ENCODE measurements at places on chromosomes 5 and 9.

GRCh38 chr9:131349522-131349880, 44.4 kb upstream of the PRRC2B start:
- DNase-seq, result no peak

- no peak for DNase-seq
Measured at GRCh38 chr9:115300116-115300515, 182.2 kb upstream of the TNC start.

DNA sequence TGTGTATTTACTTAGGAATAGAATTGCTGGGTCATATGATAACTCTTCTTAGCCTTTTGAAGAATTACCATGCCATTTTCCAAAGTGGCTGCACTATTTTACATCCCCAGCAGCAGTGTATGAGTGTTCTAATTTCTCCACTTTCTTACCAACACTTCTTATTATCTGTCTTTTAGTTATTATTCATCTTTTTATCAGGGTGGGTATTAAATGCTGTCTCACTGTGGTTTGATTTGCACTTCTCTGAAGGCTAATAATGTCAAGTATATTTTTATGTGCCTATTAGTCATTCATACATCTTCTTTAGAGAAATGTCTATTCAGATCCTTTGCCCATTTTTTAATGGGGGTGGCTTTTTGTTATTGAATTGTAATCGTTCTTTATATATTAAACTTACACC, 36.8 kb downstream of the SLC1A3 start:
- DNase-seq, result no peak

DNA sequence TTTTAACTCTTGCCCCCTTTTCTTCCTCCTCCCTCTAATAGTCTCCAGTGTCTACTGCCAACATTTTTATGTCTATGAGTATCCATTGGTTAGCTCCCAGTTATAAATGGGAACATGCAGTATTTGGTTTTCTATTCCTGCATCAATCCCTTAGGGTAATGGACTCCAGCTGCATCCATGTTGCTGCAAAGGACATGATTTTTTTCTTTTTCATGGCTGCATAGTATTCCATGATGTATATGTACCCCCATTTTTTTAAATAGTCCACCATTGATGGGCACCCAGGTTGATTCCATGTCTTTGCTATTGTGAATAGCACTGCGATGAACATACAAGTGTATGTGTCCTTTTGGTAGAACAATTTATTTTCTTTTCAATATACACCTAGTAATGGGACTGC, 993.7 kb downstream of the EFNA5 start:
- DNase-seq, result no peak

GRCh38 chr5:78273436-78273835, 21.1 kb downstream of the AP3B1 start:
- no peak for DNase-seq

- DNase-seq, result peak; percentile 15
Measured at GRCh38 chr9:115006660-115007059, 76.3 kb upstream of the TNFSF8 start.

DNA sequence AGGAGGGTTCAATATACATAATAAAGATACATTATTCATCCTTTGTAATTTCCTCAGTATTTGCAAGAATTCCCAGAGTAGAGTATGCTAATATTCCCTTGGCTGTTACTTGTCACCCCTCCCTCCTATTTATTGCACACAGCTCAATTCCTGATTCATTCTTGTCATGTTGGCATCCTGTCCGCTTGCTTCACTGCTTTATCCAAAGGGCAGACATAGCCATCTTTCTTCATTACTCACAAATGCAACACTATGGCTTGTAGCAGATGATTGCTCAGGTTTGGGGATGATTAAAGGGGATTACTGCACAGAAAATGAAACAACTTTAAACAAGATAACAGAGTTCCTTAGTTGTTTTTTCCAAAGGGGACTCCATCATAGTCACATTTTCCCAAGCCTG, 1.2 kb upstream of the IL33 start:
- no peak for DNase-seq

DNA sequence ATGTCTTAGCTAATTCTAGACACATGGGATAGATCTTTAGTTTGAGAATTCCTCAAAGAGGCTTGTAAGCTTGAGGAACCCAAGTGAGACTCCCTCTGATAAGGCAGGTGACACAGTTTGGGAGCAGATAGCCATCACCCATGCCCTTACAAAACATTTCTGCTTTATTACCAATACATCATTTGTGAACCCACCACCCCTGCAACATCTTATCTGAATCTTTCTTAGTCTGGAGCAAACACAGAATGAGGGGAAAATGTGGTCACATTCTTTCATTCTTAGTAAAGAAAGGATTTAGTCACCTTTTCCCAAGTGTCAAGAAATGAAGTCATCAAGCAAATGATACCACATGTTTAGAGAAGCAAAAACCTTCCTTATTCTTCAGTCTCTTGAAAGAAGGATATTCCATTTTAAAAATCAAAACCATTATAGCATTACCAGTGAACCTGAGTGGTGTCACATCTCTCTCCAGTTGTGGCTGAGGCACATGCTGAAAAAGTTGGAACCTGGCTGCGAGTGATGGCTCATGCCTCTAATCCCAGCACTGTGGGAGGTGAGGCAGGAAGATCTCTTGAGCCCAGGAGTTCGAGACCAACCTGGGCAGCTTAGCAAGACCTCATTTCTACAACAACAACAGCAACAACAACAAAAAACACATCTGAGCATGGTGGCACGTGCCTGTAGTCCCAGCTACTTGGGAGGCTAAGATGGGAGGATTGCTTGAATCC, 65.9 kb downstream of the PRKACG start:
- no peak for DNase-seq

GRCh38 chr5:137668637-137669036, 67.3 kb downstream of the KLHL3 start:
- DNase-seq, result no peak

GRCh38 chr5:7638456-7638855, 212.5 kb downstream of the CFAP90 start:
- DNase-seq, result no peak

DNA sequence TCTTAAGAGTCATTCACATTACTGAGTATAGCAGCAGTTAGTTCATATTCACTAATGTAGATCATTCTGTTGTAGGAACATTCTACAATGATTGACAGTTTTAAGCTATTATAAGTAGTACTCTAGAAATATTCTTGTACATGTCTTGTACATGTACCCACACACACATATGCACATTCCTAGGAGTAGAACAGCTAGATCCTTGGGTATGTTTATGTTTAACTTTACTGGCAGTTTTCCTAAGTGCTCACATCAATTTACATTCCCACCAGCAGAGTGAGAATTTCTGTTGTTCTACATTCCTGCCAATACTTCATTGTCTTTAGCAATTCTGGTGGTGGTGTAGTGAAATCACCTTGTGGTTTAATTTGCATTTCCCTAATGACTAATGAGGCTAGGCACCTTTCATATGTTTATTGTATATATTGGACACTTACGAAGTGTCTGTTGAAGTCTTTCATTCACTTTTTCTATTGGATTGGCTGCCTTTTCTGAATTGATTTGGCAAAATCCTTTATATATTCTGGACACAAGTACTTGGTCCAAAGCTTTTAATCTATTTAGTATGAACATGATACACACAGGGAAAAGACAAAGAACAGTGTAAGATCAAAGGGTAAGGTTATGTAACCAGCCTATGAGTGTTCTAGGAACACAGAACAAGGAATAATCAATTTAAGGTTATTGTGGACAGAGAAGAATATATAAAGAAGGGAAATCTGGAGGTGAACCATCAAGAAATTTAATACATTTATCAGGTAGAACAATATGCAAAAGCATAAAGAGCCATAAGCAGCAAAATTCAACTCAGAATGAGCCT, 95.6 kb downstream of the MLLT3 start:
- peak; percentile 4 for DNase-seq

DNA sequence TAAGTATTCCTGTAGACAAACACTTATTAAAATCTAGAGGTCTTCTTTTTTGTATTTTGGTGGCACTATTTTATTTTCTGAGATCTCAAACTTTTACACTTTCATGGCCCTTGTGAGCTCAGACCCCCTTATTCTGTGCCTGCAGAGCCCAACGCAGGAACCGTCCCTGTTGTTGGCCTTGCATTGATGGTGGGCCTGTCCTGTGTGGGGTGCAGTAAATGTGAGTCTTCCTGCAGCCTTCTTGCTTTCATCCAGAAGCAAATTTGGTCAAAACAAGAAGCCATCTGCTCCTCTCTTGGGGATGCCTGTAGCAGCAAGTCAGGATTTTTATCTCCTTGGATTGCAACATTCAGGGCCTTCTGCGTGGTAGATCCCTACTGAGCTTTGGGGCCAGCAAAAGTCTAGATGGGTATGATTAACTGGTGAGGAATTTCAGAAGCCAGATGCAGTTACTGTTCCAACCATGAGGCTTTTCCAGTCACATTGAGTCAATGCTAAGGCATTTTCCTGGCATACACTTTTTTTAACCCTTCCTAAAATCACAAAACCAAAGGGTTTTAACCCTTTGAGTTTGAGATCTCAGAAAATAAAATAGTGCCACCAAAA, 31.7 kb downstream of the BASP1 start:
- DNase-seq, result peak; percentile 94

DNA sequence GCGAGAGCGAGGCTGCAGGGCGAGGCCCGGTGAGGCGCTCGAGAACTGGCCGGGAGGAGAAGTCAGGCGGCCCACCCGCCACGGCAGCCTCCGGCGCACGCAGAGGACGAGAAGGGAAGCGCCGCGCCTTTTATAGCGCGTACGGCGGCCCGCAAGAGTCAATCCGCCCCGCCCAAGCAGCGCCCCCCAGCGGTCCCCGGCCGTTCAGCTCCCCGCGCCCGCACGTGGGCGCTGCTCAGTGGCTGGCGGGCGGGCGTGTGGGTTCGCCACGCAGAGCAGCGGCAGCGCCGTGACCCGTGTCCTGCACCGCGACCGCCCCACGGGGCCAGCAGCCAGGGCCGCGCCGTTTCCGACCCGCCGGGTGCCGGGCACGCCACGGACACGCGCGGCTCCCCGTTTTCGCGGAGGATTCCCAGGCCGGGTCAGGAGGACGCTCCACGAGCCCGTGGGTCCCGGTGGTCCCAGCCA, 14.6 kb downstream of the LCN10 start:
- DNase-seq, result peak; percentile 78

DNA sequence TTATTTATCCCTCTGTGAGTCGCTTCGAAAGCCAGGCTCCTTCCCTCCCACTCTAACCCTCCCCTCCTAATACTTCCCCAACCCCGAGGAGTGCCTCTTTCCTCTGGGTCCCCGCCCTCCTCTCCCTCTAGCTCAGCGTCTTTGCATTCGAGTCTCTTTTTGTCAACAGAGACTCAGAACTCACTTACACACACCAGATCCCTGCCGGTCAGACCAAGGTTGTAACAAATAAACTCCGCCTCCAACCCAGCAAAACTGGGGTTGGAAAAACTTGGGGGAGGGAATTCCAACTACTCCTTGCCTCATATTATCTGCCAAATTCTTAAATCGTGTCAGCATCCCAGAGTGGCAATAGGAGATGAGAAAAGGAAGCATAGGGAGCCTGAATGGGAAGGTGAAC, at the start of gene HTR1A:
Gene HTR1A, minus strand, starts transcription at position 167 of the 400 bp plus-strand sequence. CDS start 726 bp downstream, outside the sequence.
- no peak for DNase-seq

DNA sequence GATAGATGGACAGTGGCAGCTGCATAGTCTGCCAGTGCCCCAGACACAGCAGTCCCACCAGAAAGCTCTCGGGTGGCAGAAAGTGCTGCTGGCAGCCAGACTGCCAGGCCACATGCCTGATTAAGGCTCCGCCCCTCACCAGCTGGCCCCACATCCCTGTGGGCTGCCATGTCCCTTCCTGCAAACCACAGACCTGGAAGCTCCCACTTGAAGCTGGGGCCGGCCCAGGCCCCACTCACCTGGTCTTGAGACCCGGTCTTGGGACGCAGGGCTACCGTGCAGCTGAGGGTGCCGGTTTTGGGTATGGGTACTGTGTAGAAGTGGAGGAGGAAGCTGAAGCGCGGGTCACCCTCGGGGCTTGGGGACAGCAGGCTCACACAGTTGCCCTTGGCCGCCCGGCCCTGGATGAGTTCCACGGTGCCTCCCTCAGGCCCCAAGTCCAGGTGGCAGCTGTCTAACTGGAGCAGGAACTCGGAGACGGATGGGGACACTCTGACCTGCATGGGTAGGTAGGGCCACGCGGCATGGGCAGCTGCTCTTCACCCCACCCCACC, 15.3 kb downstream of the FPGS start:
- no peak for DNase-seq

GRCh38 chr5:72194846-72195245, 87.6 kb downstream of the MAP1B start:
- no peak for DNase-seq

GRCh38 chr9:114131808-114132549, 23.4 kb upstream of the COL27A1 start:
- no peak for DNase-seq

- no peak for DNase-seq
Measured at GRCh38 chr5:6632324-6632887, 438 bp downstream of the NSUN2 start.

DNA sequence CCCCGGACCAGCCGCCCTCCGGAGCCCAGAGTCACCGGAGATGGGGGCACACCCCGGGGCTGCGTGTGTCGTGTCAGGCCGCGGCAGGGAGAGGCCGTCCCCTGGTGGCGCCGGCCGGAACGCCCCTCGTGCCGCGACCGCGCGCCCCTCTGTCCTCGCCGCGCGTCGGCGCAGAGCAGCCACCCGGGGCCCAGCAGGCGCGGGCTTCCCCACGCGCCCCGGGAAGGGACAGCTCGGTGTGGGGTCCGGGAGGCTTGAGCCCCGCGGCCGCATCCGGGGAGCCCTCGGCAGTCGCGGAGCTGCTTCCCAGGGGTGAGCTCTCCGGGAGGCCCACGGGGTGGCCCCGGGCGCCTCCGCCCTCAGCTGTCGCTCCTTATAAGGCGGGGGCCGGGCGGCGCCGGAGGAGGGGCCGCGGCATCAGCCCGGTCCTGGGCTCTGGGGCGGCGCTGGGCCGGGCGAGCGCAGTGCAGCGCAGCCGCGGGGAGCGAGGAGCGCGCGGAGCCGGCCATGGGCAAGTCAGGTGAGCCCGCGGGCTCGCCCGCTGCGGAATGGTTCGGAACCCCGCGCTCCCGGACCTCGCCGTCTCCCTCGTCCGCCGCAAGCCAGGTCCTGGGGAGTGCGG, at the start of gene GLIPR2:
Gene GLIPR2, plus strand, starts transcription at position 462 of the 622 bp plus-strand sequence. Its CDS starts 46 bp downstream, at position 508.
- no peak for DNase-seq

DNA sequence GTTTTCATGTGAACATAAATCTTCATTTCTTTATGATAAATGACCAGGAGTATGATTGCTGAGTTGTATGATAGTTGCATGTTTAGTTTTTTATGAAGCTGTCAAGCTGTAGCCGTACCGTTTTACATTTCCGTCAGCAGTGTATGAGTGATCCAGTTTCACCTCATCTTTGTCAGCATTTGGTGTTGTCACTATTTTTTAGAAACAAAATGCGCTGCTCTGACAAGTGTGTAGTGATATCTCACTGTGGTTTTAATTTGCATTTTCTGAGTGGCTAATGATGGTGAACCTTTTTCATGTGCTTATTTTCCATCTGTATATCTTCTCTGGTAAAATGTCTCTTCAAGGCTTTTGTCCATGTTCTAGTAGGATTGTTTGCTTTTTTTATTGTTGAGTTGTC, 6.7 kb upstream of the SPATA31D1 start:
- no peak for DNase-seq

- DNase-seq, result no peak
Measured at GRCh38 chr9:73565026-73565425, 413.4 kb downstream of the ANXA1 start.

All from AG04450 (cell line).